Esophagus squamous epithelium (tissue), 5 donors: ENCODE measurements at places on chromosomes 5 and 9.

- no peak for DNase-seq
Measured at GRCh38 chr9:70784456-70784855, 337.0 kb downstream of the TRPM3 start.

DNA sequence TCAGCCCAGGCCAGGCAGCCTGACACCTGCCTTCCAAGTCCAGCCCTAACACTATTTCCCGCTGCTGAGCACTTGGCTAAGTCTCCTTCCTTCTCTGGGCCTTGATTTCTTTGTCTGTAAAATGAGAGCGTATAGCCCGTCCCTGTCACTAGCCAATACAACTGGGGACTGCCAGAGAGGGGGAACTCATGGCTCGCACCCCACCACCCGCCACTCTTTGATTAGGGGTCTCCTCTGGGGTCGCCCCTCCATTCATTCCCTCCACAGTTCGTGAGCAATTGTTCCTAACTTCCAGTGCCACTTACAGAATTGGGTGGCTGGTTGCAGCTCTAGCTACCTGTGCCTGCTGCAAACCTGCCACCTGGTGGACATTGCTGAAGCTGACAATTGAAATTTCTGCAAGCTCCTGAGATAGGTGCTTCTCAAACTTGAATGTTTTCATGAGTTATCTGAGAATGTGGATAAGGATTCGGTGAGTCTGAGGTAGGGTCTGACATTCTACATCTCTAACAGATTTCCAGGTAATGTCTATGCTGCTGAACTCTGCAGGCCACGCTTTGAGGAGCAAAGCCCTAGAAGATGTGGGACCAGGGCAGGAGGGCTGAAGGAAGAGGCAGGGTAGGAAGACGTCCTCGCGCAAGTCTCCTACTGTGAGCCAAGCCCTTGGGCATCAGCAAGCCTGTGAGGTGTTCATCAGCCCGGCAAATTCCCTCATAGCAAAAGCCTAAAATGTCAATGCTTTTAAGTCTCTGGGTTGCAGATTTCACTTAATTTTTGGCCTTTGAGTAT, 13.3 kb upstream of the RECK start:
- DNase-seq, result no peak

DNA sequence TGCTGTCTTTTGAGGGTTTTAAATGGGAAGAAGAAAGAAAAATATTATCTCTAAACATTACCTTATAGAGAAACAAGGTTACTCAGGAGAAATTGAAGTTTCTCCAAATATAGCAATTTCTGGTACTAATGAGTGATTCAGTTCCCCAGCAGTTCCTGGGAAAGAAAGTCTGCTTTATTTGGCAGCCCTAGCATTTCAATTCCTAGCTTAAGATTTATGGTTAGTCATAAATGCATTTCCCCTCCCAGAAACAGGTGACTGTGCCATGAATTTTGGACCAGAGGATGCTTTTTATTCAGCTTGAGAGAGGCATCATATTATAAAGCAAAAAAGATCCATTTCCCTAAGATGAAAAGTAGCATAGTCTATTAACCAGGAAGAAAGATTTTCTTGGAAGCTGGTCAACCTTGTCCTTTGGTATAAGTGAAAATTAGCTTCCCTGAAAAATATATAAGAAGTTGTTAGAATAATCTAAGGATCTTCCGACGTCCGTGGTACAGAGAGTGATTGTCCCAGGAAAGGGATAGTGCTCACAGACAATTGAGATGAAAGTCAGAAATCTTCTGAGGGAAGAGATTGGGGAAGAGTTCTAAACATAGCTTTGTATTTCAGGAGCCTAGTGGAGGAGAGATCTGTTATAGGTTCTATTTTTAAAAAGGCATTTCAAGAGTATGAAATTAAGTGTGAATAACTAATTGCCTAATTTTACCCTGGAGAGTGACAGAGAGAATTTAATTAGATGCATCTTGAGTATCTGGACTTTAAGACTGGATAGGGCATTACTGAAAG, 164.9 kb downstream of the ESM1 start:
- no peak for DNase-seq

- DNase-seq, result no peak
Measured at GRCh38 chr5:135487037-135487395, 34.9 kb upstream of the TIFAB start.

- no peak for DNase-seq
Measured at GRCh38 chr5:59222687-59223511, 640.0 kb downstream of the RAB3C start.
